ENCODE measurements at places on chromosomes 16 and 17. TPM values are rescaled to one million over a fixed set of nuclear protein-coding genes. Genes with fewer than 3 reads are reported as not detected.

The RNF222 gene
- 0.13 TPM for total RNA-seq

The FAM171A2 gene
- total RNA-seq, result 0.39 TPM

The TNFSF13 gene
- 8.8 TPM for total RNA-seq

The SALL1 gene
- total RNA-seq, result not detected

DNA sequence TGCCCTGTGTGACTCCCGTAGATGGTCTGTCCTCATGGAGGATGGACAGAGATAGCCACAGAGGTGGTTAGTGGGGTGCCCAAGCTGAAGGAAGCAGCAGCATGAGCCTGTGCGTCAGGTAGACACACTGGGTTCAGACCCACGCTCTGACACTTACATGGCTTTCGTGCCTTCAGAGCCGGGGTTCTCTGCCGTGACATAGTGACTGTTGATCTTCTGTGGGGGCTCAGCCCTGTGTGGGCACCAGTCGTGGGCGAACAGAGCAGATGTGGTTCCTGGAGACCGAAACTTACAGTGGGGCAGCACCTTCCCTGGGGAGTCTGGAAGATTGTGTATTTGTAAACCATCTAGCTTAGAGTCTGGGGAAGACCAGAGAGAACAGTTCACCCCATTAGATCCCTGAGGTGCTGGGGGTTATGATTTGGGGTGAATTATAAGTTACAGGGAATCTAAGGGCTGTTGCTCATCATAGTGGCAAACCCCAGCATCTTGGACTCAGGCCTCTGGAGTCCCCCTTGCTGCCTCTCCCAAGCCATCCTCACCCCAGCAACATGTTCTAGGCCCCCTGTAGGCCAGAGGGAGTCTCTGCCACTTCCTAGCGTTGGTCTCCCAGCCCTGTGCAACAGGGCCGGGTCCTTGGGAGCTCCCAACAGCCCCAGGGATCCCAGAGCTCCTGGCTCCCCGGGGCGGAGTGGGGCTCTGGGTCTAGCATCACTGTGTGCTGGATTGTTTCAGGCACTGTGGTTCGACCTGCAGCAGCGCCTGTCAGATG is 28.6 kb downstream of the NECAB2 start:
- no peak overlapping the region for H3K27ac ChIP-seq
- H3K4me3 ChIP-seq, result no peak overlapping the region
- H3K27me3 ChIP-seq, result no peaks in the 10 kb centered on the region
- no peak for DNase-seq
- no peaks in the 10 kb centered on the region for H3K4me1 ChIP-seq

GRCh38 chr17:51507444-51507843 is 247.1 kb downstream of the UTP18 start:
- no peak overlapping the region for H3K4me3 ChIP-seq
- DNase-seq, result no peak

GRCh38 chr16:83714286-83714685 is 93.5 kb upstream of the HSBP1 start:
- H3K27me3 ChIP-seq, result no peaks in the 10 kb centered on the region
- H3K36me3 ChIP-seq, result no peaks in the 10 kb centered on the region
- H3K4me3 ChIP-seq, result no peak overlapping the region
- H3K27ac ChIP-seq, result no peak overlapping the region
- H3K4me1 ChIP-seq, result no peaks in the 10 kb centered on the region
- no peak for DNase-seq

GRCh38 chr17:30580916-30581315 is 103.7 kb downstream of the GOSR1 start:
- H3K4me3 ChIP-seq, result no peak overlapping the region
- no peaks in the 10 kb centered on the region for H3K27me3 ChIP-seq
- H3K27ac ChIP-seq, result no peak overlapping the region
- no peak for DNase-seq

The PRR35 gene
- not detected for total RNA-seq

DNA sequence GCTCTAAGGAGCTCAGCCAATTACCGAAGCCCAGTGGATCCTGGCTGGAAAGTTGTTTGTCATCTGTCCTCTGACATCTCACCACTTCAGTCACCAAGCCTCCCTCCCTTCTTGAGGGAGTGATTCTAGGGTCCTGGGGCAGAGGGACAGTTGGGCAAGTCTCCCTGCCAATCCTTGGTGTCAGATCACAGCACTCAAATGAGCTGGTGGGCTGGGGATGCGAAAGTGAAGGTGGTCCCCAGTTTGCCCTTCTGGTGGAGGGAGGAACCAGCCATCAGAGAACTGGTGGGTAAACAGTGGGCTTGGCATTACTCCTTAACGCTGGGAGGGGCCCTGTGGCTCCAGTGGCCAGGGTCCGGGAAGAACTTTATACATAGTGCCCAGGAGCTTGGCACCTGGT is 4.4 kb upstream of the CALB2 start:
- no peaks in the 10 kb centered on the region for H3K36me3 ChIP-seq
- H3K4me1 ChIP-seq, result no peaks in the 10 kb centered on the region
- H3K27me3 ChIP-seq, result no peaks in the 10 kb centered on the region
- no peak overlapping the region for H3K4me3 ChIP-seq
- no peak for DNase-seq
- H3K27ac ChIP-seq, result no peak overlapping the region

- no peak for DNase-seq
- no peak overlapping the region for H3K27ac ChIP-seq
- no peaks in the 10 kb centered on the region for H3K4me1 ChIP-seq
- H3K4me3 ChIP-seq, result no peak overlapping the region
- peaks cover 2% of the 10 kb centered on the region for H3K27me3 ChIP-seq
These were observed 8.7 kb upstream of the ARHGAP23 start for GRCh38 chr17:38419508-38419981.

The P2RX1 gene
- total RNA-seq, result 0.27 TPM

The CNTNAP4 gene
- not detected for total RNA-seq

The CLEC3A gene
- total RNA-seq, result not detected

DNA sequence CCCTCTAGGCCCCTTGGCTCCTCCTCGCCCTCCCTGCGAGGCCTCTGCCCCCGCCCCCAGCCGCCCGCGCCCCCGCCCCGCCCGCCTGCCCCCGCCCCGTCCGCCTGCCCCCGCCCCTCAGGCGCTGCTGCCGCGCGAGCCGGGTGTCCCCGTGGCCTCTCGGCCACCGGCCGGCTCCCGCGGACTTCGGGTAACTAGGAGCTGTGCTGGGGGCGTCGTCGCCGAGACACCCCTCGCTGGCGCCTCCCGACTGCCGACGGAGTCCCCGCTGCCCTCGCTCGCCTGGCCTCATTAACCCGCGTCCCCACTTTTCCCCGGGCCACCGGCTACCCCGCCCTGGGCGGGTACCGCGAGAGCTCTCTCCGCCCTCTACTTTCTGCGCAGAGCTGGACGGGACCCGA is at the start of gene TLCD1:
TLCD1 (minus strand) TSS at position 8 of the 401 bp plus-strand sequence. CDS start 136 bp downstream, outside the sequence.
- H3K27ac ChIP-seq, result peak within 1 kb of the TSS; percentile 100
- peak; percentile 50 for DNase-seq
- no peaks in the 10 kb centered on the region for H3K27me3 ChIP-seq
- H3K36me3 ChIP-seq, result peaks cover 39% of the 10 kb centered on the region
- H3K4me3 ChIP-seq, result peak within 1 kb of the TSS; percentile 83

The USP36 gene
- total RNA-seq, result 339 TPM

DNA sequence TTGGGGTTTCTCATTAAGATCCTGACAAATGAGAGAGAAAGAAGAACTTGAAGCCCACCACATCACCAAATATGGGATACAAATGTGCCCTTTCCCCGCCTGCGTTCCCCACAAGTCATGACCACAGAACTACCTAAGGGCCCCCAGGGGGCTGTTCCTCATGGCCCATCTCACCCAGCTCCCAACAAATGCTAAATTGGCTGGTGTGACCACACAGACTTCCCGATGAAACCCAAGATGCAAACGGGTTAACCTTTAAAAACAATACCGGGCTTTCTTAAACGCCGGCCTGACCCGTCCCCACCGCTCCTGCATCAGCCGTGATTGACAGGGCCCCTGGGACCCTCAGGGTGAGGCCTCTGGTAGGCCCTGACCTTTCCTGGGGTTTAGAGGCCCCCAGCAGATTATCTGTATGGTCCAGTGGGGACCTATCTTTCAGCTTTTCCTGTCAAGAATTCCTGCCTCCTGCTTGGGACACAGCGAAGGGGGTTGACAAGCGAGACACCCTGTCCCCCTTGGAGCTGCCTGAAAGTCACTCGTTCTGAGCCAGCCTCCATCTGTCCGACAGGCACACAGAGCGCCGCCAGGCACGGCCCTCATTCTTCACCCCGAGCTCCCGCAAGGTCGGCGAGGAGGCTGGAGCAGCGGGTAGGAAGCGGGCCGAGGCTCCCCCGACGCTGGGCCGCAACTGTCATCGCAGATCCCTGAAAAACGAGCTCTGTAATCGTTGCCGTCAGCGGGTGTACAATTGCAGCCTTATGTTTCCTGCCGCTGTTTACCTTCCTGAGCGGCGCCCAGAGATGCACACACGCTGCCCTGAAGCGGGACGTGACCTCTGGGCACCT is 300.1 kb downstream of the FOXL1 start:
- no peaks in the 10 kb centered on the region for H3K4me1 ChIP-seq
- H3K27ac ChIP-seq, result no peak overlapping the region
- no peak for DNase-seq
- H3K36me3 ChIP-seq, result no peaks in the 10 kb centered on the region

The TAT gene
- not detected for total RNA-seq

DNA sequence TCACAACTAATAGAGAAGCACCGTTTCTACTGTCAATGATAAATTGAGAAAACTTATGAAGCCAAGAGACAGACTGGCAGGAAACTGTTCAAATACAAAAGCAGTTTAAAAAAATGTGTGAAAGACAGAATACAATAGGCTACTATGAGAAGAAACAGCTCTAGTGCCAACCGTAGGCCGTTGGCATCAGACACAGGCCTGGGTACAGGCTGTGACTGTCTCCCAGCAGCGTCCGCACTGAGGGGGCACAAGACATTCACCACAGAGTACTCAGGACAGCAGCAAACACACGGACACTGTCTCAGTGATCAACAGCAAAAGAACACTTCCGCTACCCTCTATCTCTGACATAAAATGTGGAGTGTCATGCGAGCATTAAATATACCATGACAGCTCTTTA is 7.8 kb upstream of the C1QBP start:
- no peak overlapping the region for H3K4me3 ChIP-seq
- no peak overlapping the region for H3K27ac ChIP-seq
- H3K4me1 ChIP-seq, result no peaks in the 10 kb centered on the region
- H3K36me3 ChIP-seq, result peaks cover 7% of the 10 kb centered on the region

GRCh38 chr17:12622726-12623125 is 43.0 kb upstream of the MYOCD start:
- H3K27ac ChIP-seq, result no peak overlapping the region
- no peak overlapping the region for H3K4me3 ChIP-seq
- no peak for DNase-seq
- H3K4me1 ChIP-seq, result no peaks in the 10 kb centered on the region
- H3K36me3 ChIP-seq, result no peaks in the 10 kb centered on the region

DNA sequence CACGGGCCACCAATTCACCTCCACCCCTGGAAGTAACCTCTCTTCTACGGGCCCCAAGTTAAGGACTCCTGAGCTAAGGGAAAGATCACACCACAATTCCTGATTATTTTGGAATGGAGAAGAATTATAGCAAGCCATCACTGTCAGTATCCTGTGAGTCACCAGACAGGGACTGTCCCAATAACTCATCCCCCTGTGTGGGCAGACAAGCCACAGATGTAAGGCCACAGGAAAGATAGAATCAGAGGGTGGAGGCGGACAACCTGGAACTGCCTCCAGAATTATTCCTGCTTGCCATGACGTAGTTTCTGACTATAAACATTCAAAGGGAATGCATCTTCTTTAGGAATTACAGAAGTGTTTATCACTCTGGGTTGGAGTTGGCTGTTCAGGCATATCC is 5.8 kb upstream of the MYO1D start:
- H3K4me1 ChIP-seq, result no peaks in the 10 kb centered on the region
- no peak for DNase-seq
- H3K27ac ChIP-seq, result no peak overlapping the region
- no peaks in the 10 kb centered on the region for H3K27me3 ChIP-seq
- H3K36me3 ChIP-seq, result no peaks in the 10 kb centered on the region
- H3K4me3 ChIP-seq, result no peak overlapping the region

The WNT9B gene
- total RNA-seq, result not detected

DNA sequence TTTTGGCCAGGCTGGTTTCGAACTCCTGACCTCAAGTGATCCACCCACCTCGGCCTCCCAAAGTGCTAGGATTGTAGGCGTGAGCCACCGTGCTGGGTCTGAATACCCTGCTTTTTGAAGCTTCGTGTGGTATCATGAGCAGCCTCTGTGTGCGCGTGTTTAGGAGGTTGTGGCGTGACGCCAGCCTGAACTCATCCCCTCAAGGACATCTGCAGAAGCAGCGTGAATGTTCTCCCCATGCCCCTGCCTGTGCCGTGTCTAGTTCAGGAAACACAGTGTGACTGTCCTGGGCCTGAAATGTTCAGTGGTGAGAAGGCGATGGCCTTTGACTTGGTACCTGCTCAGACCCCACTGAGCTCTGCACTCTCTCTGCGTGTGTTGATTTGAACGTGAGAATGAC is 35.6 kb downstream of the RNF213 start:
- H3K27ac ChIP-seq, result no peak overlapping the region
- H3K4me3 ChIP-seq, result no peak overlapping the region
- no peaks in the 10 kb centered on the region for H3K4me1 ChIP-seq
- H3K27me3 ChIP-seq, result no peaks in the 10 kb centered on the region

GRCh38 chr17:45770632-45771270 is 13.4 kb upstream of the CRHR1 start:
- H3K27me3 ChIP-seq, result no peaks in the 10 kb centered on the region
- DNase-seq, result no peak
- no peak overlapping the region for H3K27ac ChIP-seq
- no peaks in the 10 kb centered on the region for H3K36me3 ChIP-seq

The OSGIN1 gene
- total RNA-seq, result 2.4 TPM

The SPATA22 gene
- total RNA-seq, result not detected

DNA sequence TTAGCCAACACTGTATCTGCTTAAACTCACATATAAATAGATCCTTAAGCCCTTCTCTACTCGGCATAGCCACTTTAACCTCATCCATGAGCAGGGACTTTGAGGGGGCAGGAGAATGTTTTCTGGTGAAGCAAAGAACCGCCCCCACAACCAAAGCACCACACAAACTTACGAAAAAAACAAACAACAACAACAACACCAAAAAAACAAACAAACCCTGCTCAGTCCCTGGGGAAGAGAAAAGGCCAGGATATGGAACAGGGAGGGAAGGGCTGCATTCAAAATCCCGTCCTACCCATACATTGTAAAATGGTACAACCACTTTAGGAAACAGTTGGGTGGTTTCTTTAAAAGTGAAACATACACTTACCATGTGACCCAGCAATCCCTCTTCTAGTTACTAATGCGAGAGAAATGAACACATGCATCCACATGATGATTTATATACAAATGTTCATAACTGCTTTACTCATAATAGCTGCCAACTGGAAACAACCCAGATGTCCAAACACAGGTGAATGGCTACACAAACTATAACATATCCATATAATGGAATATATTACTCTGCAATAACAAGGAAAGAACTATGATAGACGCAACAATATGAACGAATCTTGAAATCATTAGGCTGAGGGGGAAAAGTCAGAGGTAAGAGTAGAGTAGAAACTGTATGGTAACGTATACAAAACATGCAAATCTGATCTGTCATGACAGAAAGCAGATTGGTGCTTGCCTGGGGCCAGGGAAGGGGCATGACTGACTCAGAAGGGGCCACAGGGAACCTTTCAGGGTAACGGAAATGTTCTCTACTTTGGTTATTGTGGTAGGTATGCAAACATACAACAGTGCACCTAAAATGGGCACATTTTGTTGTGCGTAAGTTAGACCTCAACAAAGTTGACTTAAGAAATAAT is 37.7 kb upstream of the TOB1 start:
- DNase-seq, result no peak
- peaks cover 21% of the 10 kb centered on the region for H3K4me1 ChIP-seq
- no peak overlapping the region for H3K4me3 ChIP-seq
- no peak overlapping the region for H3K27ac ChIP-seq
- H3K36me3 ChIP-seq, result no peaks in the 10 kb centered on the region
- no peaks in the 10 kb centered on the region for H3K27me3 ChIP-seq

The CIAO2B gene
- total RNA-seq, result 116 TPM

Data from naive thymus-derived CD4-positive, alpha-beta T cell (primary cell).